ENCODE measurements at places on chromosomes 4 and X.

DNA sequence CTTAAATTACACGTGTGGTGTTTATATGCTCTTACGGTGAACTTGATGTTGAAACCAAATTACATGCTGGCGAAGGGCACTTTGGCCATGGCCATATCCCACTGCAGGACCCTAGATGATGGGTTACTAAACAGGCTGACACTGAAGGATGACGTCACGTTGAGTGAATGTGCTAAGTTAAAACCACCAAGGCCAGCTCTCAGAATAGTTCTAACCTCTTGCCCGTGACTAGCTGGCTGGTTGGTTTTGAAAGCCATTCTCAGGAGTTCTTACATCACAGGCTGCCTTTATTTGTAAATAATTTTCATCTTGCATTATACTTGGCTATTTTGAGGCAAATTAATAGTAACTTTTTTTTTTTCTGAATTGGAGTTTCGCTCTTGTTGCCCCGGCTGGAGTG lies 41.3 kb upstream of the PHEX start:
- DNase-seq = no peak

- DNase-seq = no peak
Observed at GRCh38 chrX:152946681-152947080, 47.2 kb downstream of the PNMA5 start.

DNA sequence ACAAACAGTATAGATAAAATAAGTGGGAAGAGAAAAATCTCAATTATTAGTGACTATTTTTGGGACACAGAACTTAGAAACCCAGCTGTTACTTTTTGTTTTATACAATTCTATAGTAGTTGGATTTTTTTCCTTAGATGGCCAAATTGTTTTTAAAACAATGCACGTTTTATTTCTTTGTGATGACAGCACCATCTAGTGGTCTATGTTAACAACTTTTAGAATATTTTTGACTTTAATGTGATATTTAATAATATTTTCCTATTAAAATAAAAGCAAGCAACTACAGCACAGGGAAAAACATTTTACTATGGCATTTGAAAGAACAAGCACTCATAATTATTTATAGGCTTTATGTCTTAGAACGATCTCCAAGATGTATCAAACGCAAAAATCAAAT lies 5.6 kb upstream of the SMIM31 start:
- DNase-seq = peak; percentile 68

DNA sequence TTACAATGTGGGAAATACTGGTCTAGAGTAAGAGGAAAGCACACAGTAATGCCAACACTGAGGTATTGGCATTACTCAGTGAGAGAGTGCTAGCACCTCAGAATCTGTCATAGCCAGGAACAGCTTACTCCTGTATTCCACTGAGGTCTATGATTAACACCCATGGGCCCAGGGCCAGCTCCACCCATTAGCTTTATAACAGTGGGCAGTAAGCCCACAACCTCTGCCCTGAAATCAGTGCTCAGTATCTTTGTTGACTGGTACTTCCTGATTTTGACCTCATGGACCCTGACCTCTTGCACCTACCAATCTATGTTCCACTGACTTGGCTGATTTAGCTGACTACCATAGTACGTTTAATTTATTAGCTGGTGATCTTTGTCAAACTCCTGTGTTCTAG lies 56.1 kb downstream of the LANCL3 start:
- no peak for DNase-seq

- DNase-seq = no peak
Observed at GRCh38 chrX:136656361-136656964, 8.5 kb downstream of the CD40LG start.

DNA sequence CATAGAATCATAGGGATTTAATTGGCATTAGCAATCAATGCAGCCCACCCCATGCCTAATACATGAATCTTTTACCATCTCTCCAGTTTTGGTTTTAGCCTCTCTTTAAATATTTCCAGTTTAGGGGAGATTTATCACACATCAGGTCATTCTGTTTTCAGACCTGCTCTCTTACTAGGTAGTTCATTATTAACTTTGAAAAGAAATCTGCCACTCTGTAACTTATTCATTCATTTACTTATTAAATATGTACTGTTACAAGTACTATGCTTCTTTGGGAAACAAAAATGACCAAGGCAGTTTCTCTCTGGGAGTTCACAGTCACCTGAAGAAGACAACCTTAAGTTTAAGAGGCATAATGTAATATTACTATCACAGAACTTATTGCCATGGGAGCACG lies 62.1 kb downstream of the USO1 start:
- DNase-seq = no peak

DNA sequence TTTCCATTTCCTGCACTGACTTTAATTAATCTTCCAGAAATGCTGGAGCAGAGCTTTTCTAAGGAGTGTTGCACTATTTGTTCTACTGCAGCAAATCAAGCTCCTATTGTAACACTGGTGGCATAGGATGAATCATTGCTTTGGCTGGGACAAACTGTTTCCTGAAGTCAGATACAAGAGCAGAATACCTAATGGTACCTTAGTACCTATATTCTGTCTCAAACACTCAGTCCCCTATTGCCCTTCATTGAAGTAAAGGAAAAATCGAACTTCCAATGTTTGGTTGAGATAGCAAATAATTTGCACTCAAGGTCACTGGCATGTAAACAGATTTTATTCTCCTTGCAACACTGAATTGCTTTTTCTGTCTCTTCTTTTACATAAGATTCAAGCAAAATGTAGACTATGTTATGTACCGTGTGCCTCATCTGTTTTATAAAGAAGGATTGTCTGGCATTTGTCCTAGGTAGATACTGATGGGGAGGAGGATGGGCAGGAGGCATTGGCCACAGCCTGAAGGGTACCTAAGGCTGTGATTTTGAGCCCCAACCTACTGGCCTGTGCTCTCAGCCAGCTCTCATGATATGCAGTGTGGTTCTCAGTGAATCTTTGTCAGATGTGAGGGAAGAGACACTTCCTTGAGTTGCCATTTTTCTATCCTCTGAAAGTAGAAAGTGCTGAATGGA lies 141.6 kb downstream of the AASDH start:
- DNase-seq = no peak

DNA sequence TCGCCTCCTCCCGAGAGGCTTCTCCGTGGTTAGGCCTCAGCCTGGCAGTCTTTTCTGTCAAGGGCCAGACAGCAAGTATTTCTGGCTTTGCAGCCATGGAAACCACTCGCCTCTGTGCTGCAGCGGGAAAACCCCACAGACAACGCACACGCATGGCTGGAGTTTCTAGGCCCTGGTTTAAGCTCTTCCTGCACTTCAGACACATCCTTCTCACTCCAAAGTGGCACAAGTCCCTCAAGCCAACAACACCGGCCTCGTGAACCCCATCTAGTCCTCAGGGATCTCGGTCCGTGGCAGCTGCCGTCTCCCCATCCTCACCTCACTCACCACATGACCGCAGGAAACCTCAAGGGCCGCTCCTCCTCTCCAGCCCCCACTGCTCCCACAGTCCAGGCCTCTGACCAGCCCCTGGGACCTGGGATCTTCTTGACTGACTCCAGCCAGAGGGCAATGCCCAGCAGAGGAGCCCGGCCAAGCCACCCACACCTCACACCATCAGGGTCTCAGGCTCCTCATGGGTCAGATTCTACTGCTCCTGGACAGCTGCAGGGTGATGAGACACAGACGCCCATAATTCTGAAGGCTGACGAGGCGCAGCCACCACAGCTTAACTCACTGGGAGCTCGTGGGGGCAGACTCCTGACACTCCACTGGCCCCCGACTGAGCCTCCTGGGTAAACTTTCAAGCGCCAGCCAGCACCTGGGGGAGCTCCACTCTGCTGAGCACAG lies 21.7 kb downstream of the LETM1 start:
- no peak for DNase-seq

GRCh38 chr4:161822174-161822573 lies 341.6 kb downstream of the FSTL5 start:
- DNase-seq = no peak

Measured in adipocyte (in vitro differentiated cells).